ENCODE measurements at places on chromosomes 7 and 10.
A peak's percentile ranks its signal among the peaks of the same experiment; 100 is the strongest.

DNA sequence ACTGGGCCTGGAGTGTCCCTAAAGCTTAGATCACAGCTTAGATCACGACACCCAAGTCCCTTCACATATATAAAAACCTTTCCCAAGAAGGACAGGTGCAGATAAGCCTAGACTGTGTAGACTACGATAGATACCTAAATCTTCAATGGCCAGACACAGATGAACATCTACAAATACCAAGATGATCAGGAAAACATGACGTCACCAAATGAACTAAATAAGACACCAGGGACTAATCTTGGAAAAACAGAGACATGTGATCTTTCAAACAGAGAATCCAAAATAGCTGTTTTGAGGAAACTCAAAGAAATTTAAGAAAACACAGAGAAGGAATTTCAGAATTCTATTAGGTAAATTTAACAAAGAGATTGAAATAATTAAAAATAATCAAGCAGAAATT, 1082.6 kb upstream of the PHF14 start:
- no peak for DNase-seq

DNA sequence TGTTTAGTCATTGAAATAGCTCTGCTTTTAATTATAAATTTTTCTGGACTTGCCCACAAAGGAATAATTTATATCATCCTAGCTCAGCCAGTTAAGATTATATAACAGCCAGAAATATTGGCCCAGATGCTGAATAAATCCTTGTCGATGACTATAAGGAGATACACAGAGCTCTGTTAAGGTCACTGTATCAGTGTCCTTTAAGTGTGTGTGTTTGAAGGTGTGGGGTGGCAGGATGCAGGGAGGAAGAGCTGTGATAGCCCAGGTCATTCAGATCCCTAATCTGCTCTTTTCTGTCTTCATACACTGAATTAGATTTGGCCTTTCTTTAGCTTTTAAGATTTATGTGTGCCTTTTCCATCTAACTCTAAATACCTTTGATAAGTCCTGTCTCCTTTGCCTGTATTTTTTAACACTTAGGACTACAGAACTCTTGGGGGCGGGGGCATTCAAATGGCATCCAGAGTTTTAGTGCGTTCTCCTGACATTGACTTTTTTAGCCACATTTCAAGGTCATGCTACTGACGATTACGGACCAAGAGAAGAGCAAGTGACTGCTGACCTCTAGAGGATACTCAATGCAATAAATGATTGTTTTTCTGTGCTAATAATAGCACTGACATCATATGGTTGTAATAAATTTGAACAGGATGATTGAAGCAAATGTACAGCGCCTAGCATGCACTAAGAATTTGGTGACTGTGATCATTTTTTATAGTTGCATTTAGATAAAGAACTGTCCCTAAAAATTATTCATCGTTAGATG, 172.3 kb downstream of the CACNB2 start:
- DNase-seq = peak; percentile 50

DNA sequence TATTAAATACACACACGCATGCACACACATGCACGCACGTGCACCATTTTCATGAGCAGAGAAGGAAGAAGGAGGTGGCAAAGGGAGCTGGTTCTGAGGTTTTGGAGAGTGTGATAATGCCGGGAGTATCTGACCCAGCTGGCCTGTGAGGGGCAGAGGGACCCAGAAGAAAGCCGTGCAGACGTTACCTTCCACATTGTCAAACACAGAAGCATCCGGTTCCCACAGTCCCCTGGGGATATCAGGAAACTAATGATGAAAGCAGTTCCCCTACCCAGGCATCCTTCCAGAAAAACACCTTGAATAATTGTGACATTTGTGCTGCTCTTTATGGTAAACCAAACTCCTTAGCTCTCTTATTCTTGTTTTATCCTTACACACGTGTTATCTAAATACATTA, 85.7 kb upstream of the FAM180A start:
- no peak for DNase-seq

- DNase-seq = no peak
These were observed 5.5 kb upstream of the SPAG6 start for GRCh38 chr10:22339761-22340328.

DNA sequence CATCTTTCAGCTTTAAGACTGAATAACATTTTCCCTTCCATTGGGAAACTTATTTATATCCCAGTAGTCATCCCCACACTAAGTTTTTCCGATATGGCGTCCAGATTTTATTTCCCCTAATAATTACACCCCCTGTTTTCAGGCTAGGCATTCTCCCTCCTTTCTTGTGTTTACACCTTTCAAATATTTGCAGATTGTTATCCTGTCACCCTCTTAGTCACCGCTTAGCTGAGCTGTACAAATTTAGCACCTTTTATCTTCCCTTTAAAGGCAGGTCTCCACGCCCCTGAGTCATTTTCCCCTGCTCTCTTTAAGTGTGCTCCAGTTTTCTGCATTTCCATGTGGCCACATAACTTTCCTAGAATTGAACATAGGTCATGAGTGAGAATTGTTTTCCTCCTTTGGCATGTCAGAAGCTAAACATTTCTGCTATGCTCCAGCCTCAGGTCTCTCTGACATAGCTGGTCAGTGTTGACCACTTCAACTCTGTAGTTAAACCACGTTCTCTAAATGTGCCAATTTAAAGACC, 47.4 kb downstream of the LRRC4 start:
- no peak for DNase-seq

DNA sequence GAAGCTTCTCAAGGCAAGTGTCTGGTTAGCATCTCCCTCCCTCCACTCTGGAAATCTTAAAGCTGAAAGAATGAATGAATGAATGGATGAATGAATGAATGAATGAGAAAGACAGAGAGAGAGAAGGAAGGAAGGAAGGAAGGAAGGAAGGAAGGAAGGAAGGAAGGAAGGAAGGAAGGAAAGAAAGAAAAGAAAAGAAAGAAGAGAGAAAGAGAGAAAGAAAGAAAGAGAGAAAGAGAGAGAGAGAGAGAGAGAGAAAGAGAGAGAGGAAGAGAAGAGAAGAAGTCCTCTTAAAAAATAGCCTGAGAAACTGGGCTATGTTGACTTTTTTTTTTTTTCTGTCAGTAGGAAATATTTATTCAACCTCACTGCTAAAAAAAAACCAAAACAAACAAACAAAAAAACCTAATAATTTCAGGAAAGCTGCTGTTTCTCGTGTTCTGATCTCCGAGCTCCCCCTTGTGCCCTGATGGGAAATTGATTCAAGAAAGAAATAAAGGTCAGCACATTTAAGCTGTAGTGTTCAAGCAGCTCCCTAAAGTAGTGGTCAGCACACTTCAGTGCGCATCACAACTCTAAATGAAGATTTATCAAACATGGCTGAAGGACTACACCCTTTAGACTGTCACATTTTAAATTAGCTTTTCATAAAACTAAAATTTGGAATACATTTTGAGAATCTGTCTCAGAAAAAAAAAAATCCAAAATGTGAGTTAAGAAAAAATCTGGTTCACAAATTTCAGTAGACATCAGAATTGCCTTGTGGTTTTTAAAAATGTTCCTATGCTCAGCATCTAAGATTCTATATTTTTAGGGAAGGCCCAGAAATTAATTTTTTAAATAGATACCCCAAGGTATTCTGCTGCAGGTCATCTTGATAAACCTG, 154.3 kb downstream of the ELAPOR2 start:
- DNase-seq = no peak

GRCh38 chr10:78326372-78326771, 292.7 kb downstream of the RPS24 start:
- no peak for DNase-seq

- no peak for DNase-seq
These were observed 18.1 kb downstream of the YWHAG start for GRCh38 chr7:76340617-76341131.

GRCh38 chr7:106216923-106217542, 67.8 kb downstream of the NAMPT start:
- DNase-seq = no peak

DNA sequence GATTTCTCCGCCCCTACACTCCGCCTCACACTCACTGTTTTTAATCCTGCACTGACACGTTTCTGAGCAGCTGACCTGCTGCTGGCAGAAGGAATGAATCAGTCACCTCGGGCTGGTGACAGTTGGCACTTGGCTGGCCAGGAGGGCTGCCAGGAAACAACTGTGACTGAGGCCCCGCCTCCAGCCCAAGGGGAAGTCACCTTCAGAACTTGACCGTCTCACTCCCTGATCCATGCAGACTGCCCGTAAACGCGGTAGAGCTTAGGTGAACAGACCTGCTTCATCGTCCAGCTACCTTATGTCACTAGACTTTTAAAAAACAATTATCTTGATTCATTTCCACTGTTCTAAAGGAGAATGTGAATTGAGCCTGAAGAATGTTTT, 107.5 kb downstream of the DOCK1 start:
- no peak for DNase-seq

- no peak for DNase-seq
These were observed 54.0 kb upstream of the SLC26A5 start for GRCh38 chr7:103499976-103500375.

GRCh38 chr7:77830649-77831355, 32.2 kb downstream of the PHTF2 start:
- DNase-seq = no peak

GRCh38 chr10:71042216-71042615, 153.9 kb upstream of the PCBD1 start:
- DNase-seq = no peak

DNA sequence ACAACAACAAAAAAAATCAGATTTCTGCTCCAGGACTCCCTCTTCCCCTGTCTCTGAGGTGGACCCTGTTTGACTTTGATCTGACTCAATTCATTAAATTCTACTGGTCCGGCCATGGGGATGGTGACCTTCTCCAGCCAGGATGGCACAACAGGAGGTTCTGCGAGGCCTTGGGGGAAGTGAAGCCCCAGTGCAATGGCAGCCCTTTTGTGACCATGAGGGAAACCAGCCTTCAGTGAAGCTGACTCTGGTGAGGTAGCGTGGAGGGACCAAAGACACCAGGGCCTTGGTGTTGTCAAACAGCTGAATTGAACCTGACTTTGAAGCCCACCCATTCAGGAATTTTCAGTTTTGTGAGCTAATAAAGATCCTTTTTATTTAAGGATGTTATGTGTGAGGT, 44.5 kb downstream of the NPTX2 start:
- DNase-seq = no peak

GRCh38 chr7:134910968-134911367, 75.3 kb upstream of the AGBL3 start:
- DNase-seq = no peak

DNA sequence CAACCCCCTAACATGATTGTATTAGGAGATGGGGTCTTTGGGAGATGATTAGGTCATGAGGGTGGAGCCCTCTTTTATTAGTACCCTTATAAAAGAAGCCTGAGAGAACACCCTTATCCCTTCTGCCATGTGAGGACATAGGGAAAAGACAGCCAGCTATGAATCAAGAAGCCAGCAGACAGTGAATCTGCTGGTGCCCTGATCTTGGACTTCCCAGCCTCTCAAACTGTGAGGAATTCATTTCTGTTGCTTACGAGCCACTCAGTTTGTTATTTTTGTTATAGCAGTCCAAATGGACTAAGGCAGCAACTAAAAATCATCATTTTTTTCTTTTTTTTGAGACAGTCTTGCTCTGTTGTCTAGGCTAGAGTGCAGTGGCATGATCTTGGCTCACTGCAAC, 59.8 kb downstream of the SLC18A2 start:
- DNase-seq = no peak

DNA sequence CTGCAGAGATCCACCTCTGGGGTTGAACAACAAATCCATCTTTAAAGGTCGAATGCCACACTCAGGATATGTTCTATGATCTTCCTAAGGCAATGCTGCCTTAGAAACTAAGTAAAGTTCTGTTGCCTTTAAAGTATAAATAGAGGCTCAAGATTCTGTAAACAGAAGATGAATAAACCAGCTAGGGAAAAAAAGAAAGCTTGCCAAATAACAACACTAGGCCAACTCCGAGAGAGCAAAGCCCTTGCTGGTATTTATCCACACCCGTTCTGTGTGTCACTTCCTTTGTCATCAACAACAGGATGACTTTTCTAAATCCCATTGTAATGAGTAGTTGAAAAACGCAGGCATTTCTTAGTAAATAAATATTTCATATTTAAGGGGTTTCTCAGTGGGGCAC, 330.0 kb upstream of the GLI3 start:
- no peak for DNase-seq

- no peak for DNase-seq
These were observed 73.0 kb upstream of the GTF2IRD1 start for GRCh38 chr7:74380720-74381119.

DNA sequence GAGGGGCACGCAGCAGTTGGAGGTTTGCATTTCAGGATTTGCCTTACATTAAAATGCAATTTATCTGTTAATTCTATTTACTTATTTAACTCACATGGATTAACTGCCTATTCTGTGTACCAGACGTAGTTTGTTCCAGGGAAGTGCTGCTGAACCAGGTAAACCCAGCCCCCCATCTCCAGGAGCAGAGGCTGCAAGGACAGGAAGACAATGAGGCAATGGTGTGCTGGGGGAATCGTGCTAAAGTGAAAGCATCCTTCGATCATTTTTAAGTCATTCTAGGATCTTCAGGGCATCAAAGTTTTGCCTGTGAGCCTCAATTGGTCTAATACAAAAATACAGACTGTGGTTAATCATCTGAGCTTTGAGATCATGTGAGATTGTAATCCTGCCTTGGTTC, 166.4 kb downstream of the DNAJB6 start:
- DNase-seq = no peak

DNA sequence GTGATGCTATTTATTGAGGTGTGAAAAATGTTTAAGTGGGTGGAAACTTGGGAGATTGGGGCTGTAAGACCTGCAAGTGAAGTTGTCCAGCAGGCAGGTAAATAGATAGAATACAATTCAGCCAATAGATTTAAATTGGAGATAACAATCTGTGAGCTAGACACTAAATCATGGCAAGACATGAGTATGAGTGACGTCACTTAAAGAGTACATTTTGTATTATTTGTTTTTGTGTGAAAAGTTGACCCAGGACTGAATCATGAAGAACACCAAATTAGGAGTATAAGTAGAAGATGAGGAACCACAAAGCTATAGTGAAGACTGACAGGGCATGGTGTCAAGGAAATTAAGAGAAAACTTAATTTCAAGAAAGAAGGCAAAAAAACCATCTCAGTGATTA, 249.1 kb upstream of the SEMA3C start:
- no peak for DNase-seq

DNA sequence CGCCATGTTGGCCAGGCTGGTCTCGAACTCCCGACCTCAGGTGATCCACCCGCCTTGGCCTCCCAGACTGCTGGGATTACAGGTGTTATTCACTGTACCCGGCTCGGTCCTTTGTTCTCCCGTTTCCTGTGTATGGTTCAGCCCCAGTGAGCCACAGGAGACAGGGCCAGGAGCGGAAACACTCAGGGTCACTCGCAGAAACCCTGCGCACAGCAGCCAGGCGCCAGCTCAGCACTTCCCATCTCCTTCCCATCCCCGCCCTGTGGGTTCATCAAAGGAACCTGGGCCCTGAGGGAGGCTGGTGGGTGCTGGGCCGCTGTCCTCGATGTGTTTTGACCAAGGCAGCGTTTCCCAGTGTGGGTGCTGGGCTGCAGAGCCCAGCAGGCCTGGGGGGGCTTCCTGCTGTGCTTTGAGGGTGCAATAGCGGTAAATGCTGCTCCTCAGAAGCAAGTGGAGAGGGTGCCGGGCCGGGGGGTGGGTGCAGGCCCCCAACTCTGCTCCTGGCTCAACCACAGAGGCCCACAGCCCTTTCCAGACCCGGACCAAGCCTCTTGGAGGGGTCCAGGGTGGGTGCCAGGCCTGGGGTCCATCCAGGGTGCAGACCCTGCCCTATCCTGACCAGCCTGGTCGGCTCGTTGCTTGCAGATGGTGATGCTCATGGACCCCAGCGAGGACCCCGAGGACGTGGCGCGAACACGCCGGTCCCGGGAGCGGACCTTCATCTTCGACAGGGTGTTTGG, 15.3 kb upstream of the CHST12 start:
- DNase-seq = no peak

Measured in CD14-positive monocyte (primary cell).